ENCODE measurements at places on chromosomes 5 and 9. TPM values are rescaled to one million over a fixed set of nuclear protein-coding genes. Genes with fewer than 3 reads are reported as not detected.

Gene BSPRY
- total RNA-seq: 5.5 TPM

Gene LEAP2
- 2.9 TPM for total RNA-seq

Gene INSL6
- not detected for total RNA-seq

Gene C5orf58
- 1.6 TPM for total RNA-seq

Gene C9orf153
- total RNA-seq: 0.65 TPM

Gene ABL1
- 104 TPM for total RNA-seq

Gene NR4A3
- 0.23 TPM for total RNA-seq

Gene ST8SIA4
- total RNA-seq: 0.50 TPM

Measured in H1 (cell line).